H1 (cell line): ENCODE measurements at places on chromosomes 5 and 9. TPM values are rescaled to one million over a fixed set of nuclear protein-coding genes. Genes with fewer than 3 reads are reported as not detected.

The GLRA1 gene
- total RNA-seq, result not detected in 2 replicates

The PLAC8L1 gene
- 0.92 TPM in 1 of 2 replicates, not detected in the other for total RNA-seq

The GRXCR2 gene
- not detected in 2 replicates for total RNA-seq

The DMRT3 gene
- not detected in 2 replicates for total RNA-seq

The SPINK6 gene
- total RNA-seq, result not detected in 2 replicates

The PCDHGA1 gene
- total RNA-seq, result 0.84 and 0.89 TPM in 2 replicates

The HACD4 gene
- total RNA-seq, result 0.61 and 0.86 TPM in 2 replicates

The CTSV gene
- 113 and 114 TPM in 2 replicates for total RNA-seq

The CDH12 gene
- total RNA-seq, result not detected in 2 replicates
